Caudate nucleus (tissue), 63 donors: ENCODE measurements at places on chromosomes 4 and X.

- no peak for DNase-seq
Observed at GRCh38 chr4:150316332-150317205, 238.3 kb downstream of the DCLK2 start.

DNA sequence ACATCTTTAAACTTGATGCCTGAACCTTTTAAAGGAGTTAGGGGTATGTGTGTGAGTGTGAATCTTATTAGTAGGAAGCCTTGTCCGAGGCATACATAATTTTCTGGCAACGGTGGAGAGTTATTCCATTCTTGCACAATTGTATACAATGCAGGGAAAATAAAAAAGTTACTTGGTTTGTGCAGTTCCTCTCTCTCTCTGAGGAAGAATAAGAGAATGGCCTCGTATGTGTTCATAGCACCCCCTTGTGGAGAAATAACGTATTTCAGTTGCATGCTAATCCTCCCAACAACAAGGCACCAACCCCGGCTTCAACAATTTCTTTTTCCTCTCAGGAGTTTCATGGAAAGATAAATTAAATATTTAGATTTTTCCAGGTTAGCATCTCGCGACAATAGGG, 33.7 kb upstream of the FGF13 start:
- no peak for DNase-seq

- no peak for DNase-seq
Observed at GRCh38 chr4:142581881-142582280, 264.2 kb downstream of the INPP4B start.

DNA sequence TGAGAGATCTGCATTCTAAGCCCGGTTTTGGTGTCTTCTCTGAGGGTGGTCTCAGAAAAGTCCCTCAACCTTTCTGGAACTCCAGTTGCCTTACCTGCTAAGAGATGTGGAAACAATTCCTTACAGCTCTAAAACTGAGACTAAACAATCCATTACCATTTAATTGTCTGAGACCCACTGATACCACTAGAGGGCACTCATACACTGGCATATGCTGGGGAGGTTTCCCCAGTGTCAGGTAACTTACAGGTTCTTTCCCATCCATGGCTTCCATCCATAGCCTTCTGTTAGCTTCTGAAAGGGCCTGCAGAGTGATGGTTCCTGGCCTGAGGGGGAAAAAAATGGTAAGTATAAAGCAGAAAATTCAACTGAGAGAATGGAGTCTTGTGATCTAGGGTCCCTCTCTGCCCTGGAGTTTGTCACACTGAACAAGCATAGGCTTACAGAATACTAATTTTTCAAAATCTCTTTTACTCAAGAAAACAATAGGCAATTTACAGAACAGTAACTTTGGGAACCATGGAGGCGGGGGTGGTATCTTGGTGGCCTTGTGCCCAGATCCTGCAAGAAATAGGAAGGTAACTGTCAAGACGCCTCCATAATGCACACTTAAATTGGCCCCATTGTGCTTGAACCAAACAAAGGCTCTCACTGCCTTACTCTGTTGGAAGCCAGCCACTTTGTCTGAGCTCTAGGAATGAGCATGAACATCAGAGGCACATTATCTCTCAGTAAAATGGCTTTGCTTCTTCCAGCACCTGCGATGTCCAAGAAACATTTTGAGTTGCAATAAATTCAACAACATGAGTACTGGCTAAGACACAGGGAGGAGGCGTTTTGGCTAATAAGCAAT, 236.1 kb downstream of the OPHN1 start:
- peak; percentile 14 for DNase-seq

DNA sequence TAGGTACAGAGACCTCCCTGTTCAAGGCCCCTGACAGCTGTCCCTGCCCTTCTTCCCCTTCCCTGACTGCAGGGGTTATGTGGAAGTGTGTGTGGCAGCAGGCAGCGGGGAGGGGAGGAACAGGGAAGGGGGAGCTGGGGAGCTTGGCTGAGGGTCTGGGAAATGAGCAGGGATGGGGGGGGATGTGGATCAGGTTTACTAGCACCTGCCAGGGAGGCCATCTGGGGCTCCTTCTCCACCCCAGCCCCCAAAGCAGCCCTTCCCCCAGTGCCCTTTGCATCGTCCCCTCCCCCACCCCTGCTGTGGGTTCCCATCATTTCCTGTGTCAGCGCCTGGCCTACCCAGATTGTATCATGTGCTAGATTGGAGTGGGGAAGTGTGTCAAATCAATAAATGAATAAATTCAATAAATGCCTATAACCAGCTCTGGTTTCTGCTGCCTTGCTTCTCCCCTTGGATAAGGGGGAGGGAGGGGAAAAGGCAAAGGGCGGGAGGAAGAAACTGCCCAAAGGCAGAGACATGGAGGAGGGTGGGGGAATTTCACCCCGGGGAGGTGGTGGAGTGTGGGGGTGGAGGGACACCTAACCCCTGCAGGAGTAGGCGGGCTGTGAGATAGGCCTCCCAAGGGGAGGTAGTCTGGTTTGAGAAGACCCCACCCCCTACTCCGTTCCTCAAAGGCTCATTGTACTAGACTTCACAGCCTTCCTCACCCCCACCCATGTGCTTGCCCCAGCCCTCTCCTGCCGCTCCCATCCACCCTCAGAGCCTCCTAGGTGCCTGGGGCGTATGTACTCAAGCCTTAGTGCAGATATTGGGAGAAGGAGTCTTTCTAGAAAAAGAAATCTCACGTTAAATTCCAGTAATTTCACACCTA, 3.2 kb downstream of the CXorf65 start:
- DNase-seq, result no peak

DNA sequence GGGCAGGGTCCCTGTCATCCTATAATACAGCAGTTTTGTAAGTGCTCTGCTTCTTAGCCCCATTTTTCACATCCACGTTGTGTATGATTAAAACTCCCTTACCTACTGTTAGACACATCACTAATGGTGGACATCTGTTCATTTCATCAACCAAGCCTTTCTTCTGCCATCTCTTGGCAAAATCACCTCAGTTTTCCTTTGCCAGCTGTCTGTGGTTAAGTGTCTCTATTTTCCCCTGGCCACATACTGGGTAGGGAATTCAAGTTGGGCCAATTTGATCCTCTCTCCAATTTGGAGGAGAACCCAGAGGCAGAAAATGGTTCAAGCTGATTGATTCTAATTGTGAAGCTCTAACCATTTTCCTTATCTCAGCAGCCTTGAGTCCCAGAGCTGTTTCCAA, 436.1 kb downstream of the PCDH7 start:
- no peak for DNase-seq

- no peak for DNase-seq
Observed at GRCh38 chr4:55588160-55588559, 3.9 kb downstream of the PDCL2 start.

DNA sequence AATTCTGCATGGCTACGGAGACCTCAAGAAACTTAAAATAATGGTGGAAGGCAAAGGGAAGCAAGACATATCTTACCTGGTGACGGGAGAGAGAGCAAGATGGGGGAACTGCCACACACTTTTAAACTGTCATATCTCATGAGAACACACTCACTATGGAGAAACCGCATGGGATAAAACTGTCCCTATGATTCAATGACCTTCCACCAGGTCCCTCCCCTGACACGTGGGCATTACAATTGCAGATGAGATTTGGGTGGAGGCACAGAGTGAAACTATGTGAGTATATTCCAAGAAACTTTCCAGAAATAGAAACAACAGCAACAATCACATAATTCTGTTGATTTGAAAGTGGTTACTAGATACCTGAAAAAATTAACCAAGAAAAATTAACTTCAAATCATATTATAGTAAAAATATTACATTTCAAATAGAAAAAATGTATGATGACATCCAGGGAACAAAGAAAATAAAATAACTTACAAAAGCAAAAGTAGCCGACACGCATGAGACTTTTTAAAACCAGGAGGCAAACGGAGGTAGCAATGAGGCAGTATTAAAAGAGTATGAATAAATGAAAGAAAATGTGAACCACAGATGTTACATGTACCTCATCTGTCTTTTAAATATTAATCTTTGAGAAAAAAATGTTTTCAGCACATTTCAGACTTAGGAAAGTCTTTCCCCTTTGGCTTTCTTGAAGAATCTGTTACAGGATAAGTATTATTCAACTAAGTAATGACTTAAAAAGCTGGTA, 879.5 kb downstream of the TECRL start:
- no peak for DNase-seq

DNA sequence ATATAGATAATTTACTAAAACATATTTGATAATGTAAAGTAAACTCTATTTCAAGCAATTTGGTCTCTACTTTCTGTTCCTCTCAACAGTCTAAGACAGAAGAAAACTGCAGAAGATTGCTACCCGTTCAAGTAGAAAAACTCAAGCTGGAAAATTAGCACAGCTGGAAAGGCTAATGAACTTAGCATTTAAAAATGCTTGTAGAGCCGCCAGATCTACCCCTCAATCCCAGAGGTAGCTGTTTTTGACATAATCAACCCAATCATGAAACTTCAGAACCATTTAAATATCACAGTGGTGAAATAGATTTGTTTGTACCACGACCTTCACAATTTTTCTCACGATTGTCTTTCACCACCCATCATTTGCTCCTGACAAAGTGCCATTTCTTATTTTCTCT, 479.5 kb downstream of the SPRY1 start:
- DNase-seq, result no peak
